ENCODE measurements at places on chromosomes 4 and X.

- no peak for DNase-seq
Observed at GRCh38 chr4:63795301-63795700, 613.9 kb downstream of the TECRL start.

GRCh38 chrX:94051926-94052325 is 377.9 kb downstream of the FAM133A start:
- DNase-seq, result no peak

DNA sequence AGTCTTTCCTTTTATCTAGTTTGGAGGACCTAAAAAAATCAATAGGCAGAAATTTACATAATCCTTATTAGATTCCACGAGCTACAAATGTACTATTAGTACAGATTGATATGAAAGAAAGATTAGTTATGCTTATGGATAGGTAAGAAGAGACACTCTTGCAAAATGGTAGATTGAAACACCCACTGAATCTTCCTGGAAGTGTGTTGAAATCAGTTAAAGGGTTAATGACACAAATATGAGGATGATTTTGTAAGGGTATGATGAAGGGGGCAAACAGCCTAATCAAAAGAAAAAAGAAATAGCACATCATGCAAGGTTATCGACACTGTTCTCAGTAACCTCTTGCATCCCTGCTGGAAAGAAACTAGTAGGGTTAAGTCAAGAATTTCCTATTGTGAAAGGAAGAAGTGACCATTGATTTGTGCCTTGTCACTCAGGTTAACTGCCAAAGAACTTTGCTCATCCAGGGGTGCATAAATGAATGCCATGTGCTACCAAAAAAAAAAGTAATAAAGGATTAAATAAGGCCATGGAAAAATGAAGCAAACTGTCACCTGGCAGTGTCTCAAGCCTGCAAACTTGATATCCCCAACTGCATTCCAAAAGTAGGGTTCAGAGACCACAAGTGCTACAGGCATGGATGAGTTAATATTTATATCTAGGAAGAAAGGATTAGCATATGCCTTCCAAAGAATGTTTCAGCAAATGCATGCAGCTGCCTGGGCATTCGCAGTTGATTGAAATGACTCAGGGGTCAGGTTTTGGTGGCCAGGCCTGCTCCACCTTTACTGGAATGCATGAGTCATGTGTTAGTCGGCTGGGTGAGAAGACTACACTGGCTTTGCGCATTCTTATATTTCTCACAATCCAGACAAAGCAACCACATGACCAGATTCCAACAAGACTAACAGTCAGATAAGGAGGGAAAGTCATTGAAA is 78.3 kb upstream of the ATXN3L start:
- no peak for DNase-seq

DNA sequence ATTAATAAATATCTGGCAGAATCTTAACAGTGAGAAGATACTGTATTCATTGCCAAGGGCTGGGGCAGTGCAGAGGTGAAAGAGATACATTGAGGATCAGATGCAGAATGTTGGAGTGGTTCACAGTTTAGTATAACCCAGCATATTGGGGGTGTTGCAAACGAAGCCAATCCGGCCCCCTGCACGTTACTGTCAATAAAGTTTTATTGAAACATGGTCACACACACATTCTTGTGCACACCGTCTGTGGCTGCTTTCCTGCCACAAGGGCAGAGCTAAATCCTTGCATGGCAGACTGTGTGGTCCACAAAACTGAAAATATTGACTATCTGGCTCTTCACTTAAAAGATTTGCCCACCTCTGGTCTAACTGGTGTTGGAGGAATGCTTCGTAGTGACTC is 119.7 kb downstream of the SHOX start:
- no peak for DNase-seq

- DNase-seq, result peak; percentile 25
Observed at GRCh38 chr4:62130230-62130629, 930.1 kb downstream of the ADGRL3 start.

DNA sequence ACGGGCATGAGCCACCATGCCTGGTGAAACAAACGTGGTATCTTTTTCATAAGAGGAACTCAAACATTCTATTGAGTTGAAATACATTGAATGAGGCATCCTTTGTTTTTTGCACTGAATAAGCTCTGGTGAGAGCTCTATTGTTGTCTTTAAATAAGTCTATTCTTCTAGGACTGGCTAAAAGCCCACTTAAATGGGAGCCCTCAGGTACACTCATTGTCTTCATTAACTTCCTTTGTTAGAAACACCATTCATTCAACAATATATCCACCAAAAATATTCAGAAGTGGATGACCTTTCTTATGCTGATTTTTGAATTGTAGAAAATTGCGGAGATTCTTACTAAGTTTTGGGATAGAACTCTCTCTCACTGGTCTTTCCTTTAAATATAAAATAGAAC is 568.0 kb downstream of the IL1RAPL1 start:
- DNase-seq, result no peak

GRCh38 chrX:21412029-21412428 is 37.8 kb downstream of the CNKSR2 start:
- no peak for DNase-seq

DNA sequence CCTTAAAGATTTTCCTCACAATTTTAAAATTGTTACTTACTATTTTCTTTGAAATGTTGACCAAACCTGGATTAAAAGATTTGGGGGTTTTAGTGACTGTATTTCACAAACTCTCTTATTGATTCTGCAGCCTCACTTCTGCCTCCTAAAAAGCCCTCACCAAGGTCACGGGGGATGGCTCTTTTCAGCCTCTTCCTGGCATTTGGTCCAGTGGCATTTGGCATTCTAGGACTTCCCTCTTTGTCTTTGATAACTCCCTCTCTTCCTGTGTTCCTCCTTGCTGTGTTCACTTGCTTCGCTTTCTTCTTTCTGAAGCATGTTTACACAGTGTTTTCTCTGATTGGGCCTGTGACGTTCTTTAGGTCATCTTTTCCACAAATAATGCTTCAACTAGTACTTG is 21.5 kb downstream of the PKD2 start:
- no peak for DNase-seq

DNA sequence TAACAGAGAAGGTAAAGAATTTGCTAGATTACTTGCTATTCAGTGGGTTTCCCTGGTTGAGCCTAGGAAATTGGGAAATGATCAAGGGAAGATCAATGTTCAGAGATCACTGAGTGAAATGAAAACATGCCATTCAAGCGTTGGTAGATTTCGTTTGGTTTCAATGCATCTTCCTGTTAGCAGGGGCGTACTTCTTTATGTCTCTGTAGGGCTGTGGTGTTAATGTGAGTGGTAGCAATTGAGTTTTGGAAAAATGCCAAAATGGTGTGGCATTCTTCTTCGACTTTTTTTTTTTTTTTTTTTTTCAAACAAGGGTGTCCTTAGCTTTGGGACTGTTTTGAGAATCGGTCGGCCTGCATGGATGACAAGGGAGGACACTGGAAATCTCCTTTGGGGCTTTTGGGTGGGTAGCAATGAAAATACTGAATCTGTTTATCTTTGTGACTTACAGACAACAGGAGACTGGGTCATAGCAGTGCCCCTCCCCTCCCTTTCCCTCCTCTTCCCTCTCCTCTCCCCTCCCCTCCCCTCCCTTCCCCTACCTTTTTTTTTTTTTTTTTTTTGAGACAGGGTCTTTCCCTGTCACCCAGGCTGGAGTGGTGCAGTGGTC is 50.4 kb downstream of the SPRY1 start:
- DNase-seq, result peak; percentile 70

GRCh38 chr4:15744016-15744545 is 34.0 kb upstream of the CD38 start:
- no peak for DNase-seq

DNA sequence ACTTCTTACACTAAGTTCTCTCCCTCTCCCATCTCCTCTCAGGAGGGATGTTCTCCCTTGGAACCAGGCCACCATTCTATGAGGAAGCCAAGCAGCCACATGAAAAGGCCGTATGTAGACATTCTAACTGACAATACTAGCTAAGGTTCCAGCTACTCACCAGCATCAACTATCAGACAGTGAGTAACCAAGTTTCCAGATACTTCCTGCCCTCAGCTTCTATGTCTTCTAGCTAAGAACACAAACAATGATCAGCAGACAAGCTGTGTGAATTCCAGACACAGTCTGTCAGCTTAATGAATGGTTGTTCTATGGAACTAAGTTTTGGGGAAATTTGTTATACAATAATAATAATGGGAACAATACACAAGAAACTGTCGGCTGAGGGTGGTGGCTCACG is 50.8 kb downstream of the SMIM14 start:
- no peak for DNase-seq

- DNase-seq, result no peak
Observed at GRCh38 chr4:147117431-147117830, 171.8 kb upstream of the TTC29 start.

DNA sequence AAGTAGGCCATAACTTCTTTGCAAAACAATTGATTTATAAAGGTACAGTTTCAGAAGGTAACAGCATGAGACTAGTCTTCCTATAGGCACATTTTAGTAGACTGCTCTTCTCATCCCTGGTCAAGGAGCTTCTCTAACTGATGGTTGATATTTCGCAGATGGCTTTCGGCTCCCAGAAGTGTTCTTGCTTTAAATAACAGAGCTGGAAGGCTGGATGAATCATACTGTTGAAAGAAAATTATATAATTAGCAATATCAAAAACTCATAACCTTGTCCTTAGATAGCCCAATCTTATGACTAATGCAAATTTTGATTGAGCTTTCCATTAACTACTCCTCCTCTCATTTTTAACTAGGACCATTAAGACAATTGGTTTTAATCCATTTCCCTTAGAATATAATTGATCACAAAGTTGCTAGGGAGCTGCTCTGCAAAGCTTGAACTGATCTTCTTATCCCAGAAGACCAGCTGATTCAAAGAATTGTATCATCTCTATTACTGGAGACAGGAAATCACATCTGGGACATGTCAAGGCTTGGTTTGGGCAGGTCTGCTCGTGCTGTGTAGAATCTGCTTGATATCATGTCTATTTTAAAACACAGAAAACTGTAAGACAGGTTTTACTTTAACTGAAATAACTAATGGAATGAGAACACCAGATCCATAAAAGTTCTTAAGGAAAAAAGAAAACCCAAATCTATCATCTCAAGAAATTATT is 38.6 kb downstream of the CENPU start:
- DNase-seq, result no peak

DNA sequence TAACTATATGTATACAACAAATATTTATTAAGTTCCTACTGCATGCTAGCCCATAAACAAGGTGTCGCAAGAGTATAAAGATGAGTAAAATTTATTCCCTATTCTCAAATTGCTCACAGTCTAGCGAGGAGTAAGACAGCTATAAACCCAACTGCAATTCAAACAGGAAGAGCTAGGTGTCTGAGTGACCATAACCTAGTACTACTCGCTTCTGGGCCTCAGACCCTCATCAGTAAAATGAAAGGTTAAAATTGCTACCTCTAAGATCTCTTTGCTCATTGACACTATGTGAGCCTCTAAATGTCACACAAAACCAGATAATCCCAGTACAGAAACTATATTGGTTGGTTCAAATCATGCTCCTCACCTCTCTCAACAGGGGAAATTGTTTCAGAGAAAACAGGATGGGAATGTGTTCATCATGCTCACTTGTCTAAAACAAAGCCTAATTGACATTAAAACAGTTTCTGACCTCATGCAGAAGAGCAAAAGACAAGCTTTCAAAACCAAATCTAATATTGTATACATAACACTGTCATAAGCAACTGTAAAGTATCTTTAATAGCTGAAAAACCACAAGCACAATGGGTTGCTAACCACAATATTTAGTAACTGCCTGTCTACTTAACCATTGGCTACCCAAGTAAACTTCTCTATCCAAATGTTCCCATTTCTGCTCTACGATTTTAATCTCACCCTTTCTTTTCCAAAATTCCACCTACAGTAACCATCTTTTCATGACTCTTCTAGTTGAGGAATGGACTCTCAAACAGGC is 264.6 kb upstream of the FMR1 start:
- no peak for DNase-seq

GRCh38 chr4:183106839-183107238 is 7.8 kb downstream of the WWC2 start:
- DNase-seq, result no peak

GRCh38 chrX:72021975-72022374 is 109.7 kb downstream of the RTL5 start:
- peak; percentile 6 for DNase-seq

DNA sequence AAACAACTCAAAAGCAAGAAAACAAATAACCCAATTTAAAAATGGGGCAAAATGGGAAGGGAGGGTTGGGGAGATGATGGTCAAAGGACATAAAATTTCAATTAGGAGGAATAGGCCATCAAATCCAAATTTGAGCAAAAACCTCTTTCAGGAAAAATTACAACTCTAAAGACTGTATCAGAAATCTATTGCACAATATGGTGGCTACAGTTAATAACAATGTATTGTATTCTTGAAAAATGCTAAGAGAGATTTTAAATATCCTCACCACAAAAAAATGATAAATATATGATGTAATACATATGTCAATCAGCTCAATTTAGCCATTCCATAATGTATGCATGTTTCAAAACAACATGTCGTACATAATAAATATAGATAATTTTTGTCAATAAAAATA is 60.7 kb downstream of the RELL1 start:
- DNase-seq, result no peak
